ENCODE measurements at places on chromosomes 5 and 9.

- no peak for DNase-seq
These were observed 330 bp downstream of the TBC1D2 start for GRCh38 chr9:98255061-98255577.

DNA sequence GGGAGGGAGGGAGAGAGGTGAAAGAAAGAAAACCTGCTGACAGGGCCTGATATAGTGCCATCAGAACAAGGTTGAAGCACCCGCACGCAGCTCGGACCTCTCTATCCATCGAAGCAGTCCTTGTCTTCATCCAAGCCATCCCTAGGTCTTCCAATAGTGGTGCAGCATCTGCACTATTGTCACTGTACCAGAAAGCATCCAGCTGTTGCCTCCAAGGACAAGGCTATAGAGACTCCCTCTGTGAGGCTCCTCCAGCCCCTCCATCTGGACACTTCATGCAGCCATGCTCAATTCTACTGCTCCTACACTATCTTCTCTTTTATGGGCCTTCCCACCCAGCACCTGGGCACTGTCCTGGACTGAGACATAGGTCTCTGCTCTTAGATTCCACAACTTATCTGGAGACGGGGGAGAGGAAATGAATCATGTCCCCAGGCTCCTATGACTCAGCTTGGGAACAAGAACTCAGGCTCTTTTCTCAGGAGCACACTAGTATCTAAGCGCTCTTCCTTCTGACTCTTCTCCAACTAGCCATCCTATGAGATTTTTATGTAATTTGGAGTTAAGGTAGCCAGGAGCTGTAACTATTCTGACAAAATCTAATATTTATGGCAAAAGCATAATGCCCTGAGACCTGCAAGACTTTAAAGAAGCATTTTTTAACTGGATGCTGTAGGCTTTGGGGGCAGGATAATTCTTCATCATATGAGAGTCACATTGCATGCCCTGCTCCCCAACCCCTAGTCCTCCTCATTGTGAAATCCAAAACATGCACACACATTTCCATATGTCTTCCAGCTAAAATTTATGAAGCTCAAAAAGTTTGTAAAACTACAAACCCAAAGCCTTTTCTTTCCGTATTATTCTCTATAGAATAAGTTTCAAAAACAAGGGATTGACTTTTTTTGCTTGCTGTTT is 446.8 kb downstream of the CCDC171 start:
- DNase-seq: no peak

DNA sequence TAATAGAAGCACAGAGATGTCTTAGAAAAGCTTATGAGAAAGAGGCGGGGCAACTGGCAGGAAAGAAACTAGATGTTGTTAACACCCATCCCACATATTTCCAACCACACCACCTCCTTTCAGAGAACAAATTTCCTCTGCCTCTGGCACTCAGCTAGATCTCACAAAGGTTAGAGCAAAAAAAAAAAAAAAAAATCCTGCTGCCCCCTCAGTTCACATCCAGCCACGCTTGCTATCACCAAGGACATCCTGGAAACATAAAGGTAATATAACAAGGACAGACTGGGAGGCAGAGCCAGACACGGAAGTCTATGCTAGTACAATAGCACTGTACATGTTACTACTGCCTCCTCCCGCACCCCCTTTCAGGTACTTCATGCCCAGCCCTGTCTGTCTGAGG is 238.0 kb upstream of the PTGER4 start:
- DNase-seq: peak; percentile 71

DNA sequence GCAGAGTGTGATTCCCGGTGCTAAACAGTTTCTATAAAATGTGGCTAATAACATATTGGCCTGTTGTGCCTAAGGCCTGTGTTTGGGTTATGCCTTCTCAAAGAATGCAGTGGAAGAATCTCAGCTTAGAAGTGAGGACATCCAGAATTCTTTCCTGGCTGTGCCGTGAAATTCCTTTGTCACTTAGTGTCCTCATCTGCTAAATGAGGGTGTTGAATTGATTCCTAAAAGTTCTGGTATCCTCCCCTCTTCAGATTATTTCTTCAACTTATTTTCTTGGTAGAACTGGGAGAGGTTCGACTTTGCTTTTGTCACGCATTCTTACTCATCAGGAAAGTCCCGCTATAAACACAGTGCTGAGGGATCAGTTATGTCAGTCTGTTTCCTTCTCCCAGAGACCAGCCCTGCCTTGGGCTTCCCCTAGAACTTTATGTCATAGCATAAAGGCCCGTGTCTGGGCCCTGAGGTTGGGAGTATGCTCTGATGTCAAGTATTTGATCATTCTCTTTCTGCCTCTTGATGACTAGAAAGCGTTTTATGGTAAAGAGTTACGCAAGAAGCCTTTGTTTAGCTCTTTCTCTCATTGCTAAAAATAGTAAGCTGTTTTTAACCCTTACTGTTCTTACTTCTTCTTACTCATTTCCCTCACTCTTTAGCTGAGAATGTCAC is 29.5 kb downstream of the MTAP start:
- peak; percentile 80 for DNase-seq

DNA sequence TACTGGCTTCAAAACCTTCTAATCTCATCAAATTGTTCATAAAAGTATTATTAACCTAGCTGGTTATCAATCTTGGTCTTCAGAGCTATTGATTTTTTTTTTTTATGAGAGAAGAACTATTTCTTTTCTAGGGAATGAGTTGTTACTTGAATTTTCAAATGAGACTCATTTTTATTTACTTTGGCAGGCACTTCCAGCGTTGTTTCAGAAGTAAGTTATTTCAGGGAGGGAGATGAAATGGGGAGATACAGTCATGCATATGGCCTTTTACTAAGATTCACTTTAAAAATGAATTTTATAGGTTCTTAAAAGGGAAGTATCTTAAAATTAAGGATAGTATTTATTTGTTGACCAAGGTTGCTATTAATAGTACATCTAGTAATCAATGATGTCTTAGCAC is 129.6 kb downstream of the IZUMO3 start:
- DNase-seq: no peak

GRCh38 chr5:149002053-149002452 is 60.8 kb downstream of the SH3TC2 start:
- no peak for DNase-seq

GRCh38 chr9:34686231-34686630 is 4.8 kb downstream of the CCL19 start:
- no peak for DNase-seq

GRCh38 chr5:140213370-140213983 is 38.5 kb downstream of the CYSTM1 start:
- peak; percentile 39 for DNase-seq

- no peak for DNase-seq
These were observed 2115.0 kb downstream of the MAT2B start for GRCh38 chr5:165620394-165620793.

DNA sequence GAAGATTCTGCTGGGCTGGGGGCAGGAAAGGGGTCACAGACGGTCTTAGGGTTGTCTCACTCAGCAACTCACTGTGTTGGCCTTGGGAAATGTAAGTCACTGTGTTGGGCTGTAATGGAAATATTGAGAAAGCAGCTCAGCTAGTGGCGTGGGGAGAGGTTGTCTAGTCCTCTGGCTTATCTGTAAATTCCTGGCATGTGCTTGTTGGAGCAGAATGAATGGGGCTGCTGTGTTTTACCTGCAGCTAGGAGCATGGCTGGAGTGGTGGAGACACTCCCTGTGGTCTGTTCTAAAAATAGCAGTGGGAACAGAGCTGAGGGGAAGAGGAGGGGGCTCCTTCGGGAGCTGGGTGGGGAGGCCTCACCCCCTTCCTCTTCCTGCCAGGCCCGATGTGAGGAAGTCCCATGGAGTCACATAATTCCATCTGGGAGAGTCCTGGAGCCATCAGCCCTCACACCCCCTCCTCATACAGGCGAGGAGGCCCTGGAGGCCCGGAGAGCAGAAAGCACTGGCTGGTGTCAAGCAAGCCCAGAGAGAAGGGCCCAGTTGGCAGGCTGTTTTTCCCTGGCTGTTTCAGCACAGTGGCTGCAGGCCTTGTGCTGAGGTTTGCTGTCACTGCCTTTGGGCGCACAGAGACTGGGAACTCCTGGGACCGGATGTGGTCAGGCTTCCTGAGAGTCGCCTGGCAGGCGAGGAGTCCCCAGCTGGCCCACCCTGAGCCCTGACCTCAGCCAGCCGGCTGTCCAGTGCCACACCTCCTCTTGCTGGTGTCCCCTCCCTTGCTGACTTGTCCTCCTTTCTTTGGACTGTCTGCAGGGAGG is 84.9 kb downstream of the RGS3 start:
- peak; percentile 11 for DNase-seq

- no peak for DNase-seq
These were observed 131.3 kb upstream of the ABCA1 start for GRCh38 chr9:105059252-105059651.

DNA sequence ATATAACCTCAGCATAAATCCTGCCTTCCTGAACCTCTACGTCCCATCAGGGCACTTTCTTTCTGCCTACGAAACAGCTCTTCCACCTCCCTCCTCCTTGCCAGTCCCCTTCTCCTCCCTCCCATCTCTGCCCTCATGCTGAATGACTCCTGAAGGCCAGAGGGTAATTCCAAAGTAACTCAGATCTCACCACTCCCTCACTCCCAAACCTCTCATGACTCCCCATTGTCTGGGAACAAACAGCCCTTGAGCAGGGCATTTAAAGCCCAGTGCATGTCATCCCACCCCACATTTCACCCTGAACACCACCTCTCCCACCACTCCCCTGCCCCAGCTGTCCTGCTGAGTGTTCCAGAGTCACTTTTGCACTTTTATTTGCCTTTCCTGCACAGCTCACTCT is 8.9 kb upstream of the FBP1 start:
- DNase-seq: no peak

- no peak for DNase-seq
These were observed 986 bp downstream of the PLPP1 start for GRCh38 chr5:55533521-55534435.

DNA sequence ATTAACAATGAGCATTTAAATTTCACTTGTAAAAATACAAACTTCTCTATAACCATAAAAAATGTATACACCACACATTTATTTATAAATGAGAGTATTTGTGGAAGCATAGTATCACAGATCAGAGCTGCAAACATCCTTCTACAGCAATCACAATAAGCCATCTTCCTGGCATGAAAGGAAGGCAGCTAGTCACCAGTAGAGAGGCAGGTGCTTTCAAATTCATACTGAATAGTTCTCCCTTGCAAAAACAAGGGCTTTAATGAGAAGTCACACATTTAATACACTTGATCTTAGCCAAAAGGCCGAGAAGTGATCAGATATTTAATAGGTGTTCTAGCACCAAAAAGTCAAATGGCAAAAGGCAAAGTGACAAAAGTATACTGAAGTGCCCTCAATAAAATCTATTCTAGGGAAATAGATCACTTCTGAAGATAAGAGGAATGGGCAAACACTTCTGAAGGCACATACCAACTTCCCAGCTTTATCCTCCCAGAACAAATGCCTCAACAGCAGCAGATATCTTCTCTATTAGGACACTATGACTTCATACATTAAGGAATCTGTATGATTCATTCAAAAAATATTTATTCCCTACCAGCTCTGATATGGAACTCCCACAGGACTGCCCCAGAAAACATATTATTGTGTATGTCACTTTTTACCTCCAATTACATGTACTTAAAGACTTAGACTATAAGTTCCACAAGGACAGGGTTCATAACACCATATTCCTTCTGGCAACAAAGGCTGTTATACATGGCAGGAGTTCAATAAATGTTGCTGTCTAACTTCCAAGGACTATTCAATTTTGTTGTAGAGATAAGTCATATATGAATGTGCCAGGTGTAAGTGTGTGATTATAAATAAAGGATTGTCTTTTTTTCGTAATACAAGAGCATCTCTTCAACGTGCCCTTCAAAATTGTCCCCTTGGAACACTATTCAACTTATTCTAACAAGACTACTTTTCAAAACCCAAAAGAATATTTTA is 31.7 kb downstream of the MAPKAP1 start:
- DNase-seq: no peak

DNA sequence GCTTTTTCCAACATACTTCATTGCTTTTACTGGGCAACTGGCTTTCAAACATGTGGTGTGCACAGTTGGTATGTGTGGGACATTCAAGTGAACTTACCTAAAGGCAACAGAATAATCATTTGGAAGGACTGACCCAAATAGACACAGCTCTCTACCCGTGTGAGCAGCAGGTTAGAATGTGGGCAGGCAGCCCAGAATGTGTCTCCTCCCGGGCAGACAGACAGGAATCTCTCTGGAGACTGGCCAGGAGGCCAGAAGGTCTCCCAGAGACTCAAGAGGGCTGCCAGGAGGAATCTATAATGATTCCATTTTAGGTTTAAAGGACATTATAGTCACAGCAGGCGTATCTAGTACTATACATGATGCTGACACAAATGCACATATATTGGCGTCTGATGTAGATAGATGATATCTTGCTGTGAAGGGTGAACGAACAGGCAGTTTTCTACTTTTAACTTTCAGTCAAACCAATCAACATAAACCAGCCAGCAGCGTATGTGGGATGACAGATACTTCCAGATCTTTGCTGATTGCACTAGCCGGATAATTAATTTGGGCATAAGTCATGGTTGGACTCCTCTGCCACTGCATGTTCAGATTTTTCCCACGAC is 297.4 kb upstream of the ZNF608 start:
- DNase-seq: no peak

- no peak for DNase-seq
These were observed 5.6 kb upstream of the IDNK start for GRCh38 chr9:83617299-83617698.

- peak; percentile 29 for DNase-seq
These were observed 9.3 kb downstream of the OBP2B start for GRCh38 chr9:133199648-133200321.

DNA sequence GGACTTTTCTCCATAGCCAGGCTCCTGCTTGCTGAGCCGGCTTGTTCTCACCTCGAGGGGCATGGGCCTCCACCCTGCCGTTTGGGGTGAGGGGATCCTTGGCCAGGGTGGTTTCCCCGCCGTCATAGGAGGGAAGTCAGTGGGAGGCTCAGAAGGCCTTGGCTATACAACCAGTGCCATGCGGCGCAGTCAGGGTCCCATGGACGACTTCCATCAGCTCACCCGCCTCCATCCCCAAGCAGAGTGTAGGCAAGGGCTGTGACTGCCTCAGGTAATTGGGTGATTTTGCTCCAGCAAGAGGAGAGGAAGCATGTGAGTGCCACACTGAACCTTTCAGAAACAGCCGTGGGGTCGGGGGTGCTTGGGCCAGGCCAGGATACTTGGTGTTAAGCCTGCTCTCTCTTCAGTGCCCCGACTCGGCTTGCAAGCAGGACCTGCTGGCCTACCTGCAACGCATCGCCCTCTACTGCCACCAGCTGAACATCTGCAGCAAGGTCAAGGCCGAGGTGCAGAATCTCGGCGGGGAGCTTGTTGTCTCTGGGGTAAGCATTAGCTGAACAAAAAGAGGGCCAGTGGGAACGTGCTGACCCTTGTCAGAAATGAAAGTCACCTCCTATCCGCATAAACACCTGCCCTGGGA is 57.2 kb upstream of the LRRTM2 start:
- peak; percentile 4 for DNase-seq

GRCh38 chr9:135504262-135505243 is 4.1 kb downstream of the MRPS2 start:
- peak; percentile 65 for DNase-seq
